ENCODE measurements at places on chromosomes 7 and 10.

DNA sequence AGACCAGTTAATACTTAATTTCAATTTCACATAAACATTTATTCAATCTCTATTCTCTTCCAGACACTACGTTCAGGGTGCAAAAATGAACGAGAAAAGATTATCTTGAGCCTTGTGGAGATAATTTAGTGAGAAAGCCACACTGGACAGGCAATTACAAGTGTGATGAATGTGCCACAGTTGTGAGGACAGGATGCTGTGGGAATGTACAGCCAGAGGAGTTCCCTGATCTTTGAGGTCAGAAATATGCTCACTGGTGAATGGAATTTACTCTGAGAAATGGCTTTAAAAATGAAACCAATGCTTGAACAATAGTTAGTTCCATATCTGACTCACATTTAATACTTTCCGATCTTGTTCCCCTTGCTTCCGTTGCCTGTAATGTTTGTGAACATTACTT lies 864.8 kb downstream of the GATA3 start:
- no peak for DNase-seq

DNA sequence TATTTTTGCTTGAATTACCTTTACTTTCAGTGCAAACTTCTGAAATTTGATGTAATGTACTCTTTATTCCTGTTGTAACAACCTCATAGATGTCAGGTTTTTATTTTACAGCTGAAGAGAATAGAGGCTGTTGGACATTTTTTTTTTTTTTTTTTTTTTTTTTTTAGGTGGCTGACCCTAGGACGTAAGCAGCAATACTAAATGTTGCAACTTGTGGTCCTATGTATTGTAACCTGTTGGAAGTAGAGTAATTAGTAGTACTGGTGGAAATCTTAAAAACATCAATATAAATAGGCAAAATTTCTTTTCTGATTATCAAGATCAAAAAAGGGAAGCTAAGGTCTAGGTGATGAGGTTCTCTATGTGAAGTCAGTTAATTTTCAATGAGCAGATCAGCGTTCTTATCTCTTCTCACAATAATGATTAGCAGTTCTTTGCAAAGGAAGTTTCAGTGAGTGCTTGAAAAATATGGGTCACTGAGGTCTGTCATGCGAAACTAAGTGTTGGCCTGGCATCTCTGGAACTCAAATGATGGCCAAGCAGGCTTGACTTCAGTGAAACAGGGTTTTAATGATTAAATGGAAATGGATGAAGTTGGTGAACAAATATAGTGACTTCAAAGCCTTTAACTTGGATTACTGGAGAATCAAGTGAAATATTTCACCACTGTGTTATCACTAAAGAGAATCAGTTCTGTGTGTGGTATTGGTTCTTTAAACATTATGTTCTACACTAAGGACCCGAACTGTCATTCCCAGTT lies 42.7 kb downstream of the BICC1 start:
- DNase-seq = no peak

DNA sequence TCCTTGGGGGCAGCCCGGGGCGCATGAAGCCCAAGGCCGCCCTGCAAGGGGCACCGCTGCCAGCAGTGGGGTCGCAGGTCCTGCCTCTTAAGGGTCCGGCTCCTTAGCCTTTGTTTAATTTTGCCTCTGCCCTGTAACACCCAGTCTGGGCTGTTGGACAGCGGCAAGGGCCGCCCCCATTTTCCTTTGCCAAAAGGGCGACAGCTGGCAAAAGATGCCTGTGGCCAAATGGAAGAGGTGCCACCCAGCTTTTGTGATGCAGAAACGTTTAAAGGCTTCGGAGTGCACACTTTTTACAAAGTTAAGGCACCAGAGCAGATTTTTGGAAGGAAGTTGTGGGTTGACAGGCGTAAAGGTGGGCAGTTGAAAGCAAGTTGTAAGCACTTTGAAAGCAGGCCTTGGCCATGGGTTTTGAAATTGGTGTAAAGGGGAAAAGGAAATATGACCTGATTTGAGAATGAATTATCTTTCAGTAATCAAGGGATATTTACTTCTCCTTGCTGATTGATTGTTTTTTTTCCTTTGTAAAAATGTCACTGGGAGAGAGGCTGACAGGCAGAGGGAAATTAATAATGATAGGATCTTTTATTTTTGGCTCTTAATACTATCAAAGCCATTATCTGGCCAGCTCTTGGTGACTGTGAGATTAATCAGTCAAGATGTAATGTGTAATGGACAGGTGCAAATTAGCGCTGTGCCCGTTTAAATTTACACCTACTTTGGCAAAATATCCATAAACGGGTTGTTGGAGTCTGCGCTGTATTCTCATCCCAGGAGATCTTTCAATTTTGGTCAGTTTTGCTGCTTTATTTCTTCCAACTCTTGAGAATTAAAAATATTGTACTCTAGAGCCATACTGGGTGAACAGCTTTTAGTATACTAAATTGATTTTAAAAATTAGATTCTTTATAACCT lies 1.2 kb downstream of the CASD1 start:
- DNase-seq = no peak

DNA sequence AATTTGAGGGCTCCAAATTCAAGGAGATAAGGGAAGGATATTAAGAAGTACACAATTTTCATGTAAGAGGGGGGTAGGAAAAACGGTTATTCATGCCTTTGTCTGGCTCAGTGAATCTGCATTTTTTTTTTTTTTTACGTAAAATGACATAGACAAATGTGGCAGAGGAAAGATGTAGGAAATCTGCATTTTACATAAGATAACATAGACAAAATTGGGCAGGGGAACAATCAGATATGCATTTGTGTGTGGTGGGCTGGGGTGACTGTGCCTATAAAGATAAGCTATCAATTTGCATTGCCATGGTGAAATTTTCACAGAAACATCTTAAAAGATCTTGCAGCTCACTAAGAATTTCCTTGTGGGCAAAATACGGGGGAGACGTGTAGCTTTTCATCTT lies 92.7 kb upstream of the GPR141 start:
- no peak for DNase-seq

DNA sequence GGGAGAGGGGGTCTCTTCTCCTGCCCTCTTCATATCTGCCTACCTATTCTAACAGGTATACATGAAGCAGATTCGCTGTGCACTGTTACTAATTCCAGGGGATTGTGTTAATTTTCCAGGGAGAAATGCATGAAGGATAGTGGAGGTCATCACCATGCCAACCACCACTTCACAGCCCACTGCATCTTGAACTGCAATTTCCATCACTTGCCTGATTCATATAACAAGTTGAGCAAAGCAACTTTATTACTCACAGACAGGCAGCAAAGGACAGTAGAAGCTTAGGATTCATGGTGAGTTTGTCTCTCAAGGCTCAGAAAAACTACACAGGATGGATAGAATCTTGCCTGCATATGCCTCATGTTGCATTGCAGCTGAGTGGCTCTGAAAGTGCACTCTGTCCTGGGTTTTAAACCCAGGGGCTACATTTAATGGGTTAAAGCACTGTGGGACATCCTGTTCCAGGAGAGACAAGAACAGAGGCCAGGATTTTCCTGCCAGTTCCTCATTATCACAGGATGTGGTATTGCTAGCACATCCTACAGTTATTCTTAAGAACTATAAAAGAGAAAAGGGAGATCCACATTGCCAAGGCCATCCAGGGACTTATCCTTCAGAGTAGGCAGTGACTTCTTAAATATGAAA lies 136.9 kb upstream of the PRSS1 start:
- no peak for DNase-seq

- DNase-seq = no peak
Observed at GRCh38 chr10:118882741-118883140, 128.0 kb upstream of the CACUL1 start.

GRCh38 chr7:77327067-77327931 lies 88.8 kb downstream of the GSAP start:
- DNase-seq = no peak

GRCh38 chr7:55065511-55066229 lies 46.9 kb downstream of the EGFR start:
- DNase-seq = peak; percentile 65

DNA sequence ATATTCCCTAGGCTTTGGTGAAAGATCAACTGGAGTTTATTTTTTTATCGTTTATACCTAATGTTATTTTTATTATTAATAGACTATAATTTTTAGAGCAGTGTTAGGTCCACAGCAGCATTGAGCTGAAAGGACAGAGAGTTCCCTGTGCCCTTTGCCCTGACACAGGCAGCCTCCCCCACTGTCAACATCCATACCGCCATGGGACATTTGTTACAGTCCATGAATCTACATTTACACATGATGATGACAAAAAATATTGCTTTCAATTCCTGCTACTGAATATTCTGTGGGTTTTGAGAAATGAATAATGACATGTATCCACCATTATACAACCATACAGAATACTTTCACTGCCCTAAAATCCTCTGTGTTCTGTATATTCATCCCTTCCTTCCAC lies 1297.5 kb upstream of the SORCS1 start:
- DNase-seq = no peak

- no peak for DNase-seq
Observed at GRCh38 chr10:117140525-117140902, 2.4 kb upstream of the VAX1 start.

GRCh38 chr10:103502849-103503660 lies 9.6 kb downstream of the NEURL1 start:
- no peak for DNase-seq

DNA sequence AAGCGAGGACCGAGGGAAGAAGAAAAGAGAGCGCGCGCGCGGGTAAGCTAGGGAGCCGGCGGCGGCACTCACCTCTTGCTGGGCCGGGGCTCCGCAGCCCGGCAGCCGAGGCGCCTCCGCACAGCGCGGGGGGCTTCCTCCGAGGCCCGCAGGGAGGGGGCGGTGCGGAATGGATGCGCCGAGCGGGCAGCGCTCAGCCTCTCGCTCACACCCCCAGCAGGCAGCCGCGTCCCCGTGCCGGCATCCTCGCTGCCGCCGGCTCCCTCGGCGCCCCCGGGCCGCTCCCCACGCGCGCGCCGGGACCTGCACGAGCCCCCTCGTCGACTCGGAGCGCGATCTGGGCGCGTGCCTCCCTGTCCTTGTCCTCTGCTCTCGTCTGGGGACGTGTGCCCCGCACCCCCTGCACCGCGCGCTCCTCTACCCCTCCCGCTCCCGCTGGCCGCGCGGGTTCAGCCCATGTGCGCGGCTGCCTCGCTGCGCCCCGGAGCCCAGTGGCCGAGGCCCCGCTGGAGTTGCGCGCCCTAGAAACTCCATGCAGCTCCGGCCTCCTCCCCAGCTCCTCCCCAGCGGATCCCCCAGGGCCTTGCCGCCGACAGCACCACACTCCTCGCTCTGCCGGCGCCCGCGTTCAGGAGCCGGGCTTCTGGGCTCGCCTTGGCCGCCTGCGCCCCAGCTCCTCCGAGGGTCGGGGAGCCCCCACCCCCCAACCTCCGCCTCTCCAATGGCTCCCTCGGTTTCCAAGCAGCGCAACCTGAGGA lies 75.3 kb downstream of the CALN1 start:
- DNase-seq = no peak

- DNase-seq = no peak
Observed at GRCh38 chr10:7512487-7512886, 101.7 kb upstream of the SFMBT2 start.

DNA sequence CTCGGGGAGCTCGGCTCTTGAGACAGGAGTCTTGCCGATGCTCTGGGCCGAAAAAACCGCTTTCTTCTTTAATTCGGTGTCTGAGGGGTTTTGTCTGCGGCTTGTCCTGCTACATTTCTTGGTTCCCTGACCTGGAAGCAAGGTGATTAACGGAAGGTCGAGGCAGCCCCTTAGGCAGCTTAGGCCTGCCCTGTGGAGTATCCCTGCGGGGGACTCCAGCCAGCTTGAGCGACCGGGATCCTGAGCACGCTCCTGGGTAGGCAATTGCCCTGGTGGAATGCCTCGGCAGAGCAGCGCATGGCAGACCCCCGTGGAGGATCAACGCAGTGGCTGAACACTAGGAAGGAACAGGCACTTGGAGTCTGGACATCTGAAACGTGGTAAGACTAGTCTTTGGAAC lies 30.5 kb upstream of the GHITM start:
- DNase-seq = no peak

DNA sequence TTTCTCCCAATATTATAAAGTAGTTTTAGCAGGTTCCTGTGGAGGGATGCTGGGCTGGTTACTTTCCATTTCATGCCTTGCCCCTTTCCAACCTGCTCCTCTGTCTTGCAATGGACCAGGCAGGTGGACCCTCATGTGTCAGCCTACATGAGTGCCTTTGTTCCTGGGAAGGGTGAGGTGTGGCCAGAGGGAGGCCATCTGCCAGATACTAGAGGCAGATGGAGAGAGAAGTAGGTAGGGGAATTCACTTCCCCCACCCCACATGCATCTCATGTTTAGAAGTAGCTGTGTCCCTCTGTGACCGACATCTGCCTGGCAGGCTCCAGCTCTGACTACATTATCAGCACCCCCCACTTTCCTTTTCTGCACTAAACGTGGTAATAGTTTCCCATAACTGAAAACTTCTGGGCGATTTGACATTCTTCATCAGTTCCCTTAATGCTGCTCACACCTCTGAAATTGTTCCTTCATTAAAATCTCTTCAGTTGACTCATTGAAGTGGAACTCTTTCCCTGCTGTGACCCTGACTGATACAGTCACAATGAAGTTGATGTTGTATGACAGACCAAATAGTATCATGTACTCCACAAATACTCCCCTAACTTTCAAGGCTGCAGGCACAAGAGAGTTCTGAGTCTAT lies 396.3 kb upstream of the FZD8 start:
- DNase-seq = no peak

DNA sequence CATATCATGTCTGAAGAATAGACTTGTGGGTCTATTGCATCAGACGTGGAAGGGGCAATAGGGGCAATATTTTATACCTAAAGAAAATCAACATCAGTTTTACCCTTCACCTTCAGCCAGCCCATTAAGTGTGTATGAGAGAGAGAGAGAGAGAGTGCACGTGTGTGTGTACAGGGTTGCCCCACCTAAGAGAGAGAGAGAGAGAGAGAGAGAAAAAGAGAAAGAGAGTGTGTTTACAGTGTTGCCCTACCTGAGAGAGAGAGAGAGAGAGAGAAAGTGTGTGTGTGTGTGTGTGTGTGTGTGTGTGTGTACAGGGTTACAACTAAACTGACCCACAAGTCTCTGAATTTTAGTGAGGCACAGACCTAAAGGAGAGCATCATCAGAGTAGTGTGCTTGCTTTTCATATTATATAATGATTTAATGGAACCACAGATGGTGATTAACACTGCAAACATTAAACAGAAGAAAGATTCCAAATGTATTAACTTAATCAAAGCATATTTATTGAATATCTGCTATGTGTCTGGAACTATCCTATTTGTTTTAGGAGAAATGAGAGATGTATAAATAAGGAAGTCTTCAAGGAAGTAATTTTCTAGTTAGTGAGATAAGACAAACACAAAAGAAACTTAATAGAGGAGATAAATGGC lies 66.8 kb downstream of the CD36 start:
- no peak for DNase-seq

- DNase-seq = no peak
Observed at GRCh38 chr10:112295853-112296830, 12.9 kb downstream of the TECTB start.

DNA sequence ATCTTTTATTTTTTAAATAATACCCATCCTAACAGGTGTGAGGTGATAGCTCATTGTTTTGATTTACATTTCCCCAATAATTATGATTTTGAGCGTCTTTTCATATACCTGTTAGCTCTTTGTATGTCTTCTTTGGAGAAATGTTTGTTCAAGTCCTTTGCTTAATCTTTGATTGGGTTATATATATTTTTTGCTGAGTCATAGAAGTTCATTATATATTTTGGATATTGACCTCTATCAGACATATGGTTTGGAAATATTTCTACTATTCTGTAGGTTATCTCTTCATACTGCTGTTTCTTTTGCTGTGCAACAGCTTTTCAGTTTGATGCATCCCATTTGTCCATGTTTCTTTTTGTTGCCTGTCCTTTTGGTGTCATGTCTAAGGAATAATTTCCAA lies 23.6 kb upstream of the HYAL4 start:
- DNase-seq = no peak
